Activated CD4-positive, alpha-beta T cell treated with anti-CD3 and anti-CD28 coated beads for 1 hour (primary cell): ENCODE measurements at places on chromosomes 16 and 17.
A peak's percentile ranks its signal among the peaks of the same experiment; 100 is the strongest.

DNA sequence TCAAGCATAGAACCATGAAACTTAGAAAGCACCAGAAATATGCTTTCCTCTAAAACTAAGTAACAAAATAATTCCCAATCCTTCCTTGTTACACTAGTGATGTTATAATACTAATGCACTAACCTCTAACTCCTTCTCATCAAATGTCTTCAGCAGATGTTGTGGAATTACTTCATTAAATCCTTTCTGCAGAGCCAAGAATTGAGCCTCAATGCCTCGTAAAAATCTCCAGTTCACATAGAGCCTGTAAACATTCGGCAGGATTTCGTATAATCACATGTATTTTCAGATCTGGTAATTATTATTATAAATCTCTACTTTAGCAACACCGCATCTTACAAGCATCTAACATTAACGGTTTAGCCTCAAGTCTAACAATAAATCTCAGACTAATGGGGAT lies 44.7 kb downstream of the CEP95 start:
- DNase-seq: no peak

DNA sequence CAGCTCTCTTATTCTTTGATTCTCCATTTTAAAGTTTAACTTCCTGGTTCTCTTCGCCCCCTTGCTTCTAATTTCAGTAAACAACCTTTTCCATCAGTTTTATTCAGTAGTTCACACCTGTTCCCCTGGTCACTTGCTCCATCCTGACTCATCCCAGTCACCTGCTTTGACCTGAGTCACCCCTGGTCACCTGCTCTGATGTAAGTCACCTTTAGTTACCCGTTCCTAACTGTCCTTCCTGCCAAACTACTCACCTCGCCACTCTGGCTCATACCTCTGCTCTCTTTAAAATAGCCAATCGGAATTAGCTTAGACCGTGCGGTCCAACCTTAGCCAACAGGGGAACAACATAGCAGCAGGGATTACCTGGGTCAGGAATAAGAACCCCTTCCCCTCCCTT lies 4.7 kb upstream of the NLRC5 start:
- no peak for DNase-seq

GRCh38 chr16:19708296-19709205 lies 9.5 kb downstream of the KNOP1 start:
- no peak for DNase-seq

DNA sequence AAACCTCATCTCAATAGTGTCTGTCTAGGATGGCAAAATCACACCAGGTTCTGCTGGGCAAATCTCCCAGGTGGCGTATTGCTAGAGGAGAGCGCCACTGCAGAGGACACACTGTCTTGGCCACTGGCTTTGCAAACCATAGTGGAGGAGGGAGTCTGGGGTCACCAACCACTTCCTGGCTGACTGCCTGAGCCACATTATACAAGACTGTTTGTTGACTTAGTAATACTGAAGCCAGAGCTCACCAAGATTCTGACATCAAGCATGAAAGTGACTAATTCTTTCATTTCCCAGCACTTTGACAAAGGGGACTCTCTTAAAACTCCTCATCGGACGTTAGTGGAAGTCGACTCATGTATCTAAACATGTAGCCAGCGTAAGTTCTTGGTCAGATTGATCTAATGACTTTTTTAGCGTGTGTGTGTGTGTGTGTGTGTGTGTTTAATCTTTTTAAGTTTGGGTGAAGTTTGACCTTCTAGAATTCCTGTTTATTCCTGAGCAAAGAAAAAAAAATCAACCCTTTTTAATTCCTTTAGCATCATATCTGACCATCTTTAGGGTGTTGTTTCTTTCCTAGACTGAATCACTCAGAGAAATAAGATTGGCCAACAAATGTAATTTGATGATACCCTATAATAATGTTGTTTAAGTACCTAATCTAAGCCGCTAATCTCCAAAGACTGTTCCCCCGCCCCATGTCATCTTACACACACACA lies 13.7 kb downstream of the PITPNC1 start:
- DNase-seq: peak; percentile 32

DNA sequence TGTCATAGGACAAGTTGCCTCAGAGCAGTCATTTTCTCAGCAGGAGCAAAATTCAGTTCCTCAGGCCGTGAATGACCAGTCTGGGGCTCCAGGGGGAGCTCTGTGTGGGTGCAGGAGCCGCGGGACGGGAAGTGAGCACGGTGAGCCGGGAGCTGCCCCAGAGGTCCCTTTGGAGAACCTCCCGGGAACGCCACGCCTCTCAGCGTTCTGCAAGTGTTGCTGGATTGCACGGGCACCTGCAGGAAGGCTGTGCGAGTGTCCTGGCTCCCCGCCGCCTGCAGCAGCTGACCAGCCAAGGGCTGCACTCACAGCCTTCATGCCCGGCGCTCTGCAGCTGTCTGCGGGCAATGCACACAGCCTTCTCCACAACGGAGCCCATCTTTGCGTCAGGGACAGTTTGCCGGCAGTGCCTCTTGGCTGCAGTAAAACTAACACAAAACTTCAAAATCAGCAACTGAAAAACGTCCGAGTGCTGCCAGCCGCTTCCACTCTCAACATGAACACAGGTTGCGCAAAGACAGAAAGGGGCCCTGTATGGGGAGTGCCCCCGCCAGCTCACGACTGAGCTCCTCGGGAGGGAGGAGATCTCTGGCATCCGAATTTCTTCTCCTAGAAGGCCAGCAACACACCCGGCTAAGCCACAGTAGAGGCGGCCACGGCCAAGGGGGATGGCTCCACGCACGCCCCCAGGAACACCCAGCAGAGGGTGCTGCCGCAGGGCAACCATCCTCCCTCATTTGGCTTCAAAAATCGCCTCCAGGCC lies 16.0 kb downstream of the NDUFAF8 start:
- no peak for DNase-seq

DNA sequence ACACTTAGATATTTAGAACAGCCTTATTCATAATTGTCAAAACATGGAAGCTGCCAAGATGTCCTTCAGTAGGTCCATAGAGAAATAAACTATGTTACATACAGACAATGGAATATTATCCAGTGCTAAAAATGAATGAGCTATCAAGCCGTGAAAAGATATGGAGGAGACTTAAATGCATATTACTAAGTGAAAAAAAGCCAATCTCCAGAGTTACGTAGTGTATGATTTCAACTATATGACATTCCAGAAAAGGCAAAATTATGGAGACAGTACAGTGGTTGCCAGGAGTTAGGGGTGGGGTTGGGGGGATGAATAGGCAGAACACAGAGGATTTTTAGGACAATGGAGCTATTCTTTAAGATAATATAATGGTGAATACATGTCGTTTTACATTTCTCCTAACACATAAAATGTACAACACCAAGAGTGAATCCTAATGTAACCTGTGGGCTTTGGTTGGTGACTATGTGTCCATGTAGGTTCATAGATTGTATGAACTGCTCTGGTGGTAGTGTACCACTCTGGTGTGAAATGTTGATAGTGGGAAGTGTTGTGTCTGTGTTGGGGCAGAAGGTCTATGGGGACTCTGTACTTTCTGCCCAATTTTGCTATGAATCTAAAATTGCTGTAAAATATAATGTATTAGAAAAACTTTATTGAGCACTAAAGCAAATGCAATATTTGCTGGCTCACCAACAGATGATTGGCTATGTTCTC lies 122.6 kb downstream of the USP22 start:
- no peak for DNase-seq

DNA sequence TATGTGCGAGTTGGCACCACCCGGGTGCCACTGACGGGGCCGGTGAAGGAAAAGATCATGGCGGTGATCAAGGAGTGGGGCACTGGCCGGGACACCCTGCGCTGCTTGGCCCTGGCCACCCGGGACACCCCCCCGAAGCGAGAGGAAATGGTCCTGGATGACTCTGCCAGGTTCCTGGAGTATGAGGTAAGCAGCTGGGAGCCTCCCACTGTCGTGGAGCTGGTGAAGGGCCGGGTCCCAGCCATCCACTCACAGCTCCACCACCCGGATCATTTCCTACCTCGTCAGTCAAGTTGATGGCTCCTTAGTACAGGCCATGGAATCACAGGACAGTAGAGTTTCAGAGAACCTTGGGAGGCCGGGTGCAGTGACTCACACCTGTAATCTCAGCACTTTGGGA lies 20.0 kb downstream of the ATP2A1 start:
- no peak for DNase-seq

- DNase-seq: no peak
These were observed 11.8 kb upstream of the FOXK2 start for GRCh38 chr17:82507631-82508175.

- DNase-seq: no peak
These were observed 3.9 kb downstream of the NLRP1 start for GRCh38 chr17:5580367-5580766.

GRCh38 chr16:556474-557173 lies 3.6 kb upstream of the PRR35 start:
- no peak for DNase-seq

GRCh38 chr16:1991948-1992703 lies 2.4 kb downstream of the SYNGR3 start:
- peak; percentile 97 for DNase-seq

DNA sequence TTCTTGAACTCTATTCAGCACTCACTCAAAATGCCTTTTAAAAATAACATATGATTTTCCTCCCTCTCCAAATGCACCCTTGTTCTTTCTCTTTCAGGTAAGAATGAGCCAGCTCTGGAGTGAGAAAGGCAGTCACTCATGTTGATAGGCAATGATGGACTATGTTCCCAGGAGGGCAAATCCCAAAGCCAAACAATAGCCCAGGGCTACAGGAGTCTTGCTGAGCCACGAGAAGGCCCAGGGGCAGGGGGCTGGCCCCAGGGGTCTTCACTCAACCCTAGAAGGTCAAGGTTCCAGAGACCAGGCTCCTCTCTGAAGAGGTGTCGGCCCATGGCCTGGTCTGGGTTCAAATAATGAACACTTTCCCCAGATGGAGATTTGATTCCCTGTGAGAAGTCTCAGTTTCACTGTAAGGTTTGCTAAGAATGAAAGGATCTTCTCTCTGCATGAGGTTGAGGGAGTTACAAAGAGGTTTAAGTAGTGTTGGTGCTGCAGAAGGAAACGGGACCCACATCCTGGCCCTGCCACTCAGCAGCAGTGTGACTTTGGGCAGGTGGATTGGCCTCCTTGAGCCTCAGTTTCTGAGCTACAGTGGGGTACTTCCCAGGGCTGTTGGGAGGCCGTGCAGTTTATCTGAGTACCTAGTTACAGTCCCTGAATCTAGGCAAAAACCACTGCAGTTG lies 49.0 kb downstream of the RTN4RL1 start:
- DNase-seq: no peak

- DNase-seq: peak; percentile 45
These were observed 14.0 kb downstream of the NR1D1 start for GRCh38 chr17:40086150-40087044.
